ENCODE measurements at places on chromosomes 3 and 15.

DNA sequence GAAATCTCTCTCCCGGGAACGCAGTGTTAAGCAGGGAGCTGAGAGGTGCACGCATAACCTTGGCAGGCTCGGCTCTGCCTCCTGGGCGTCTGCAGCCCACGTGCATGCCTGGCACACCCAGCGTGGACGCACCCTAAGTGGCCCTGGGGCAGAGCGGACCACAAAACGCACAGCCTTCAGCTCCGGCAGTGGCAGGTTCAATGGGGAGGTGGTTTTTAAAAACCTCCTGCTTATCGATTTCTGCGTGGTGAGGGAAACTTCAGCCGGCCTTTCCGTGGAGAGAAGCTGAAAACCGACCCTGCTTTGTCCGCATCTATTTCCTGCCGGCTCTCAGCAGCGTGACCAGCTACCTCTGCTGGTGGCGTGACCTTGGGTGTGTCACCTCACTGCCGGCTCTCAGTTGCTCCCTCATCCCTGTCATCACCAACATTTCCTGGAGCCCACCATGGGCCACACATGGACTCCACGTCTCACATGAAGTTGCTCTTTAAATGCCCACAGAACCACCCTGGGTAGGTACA, 134.8 kb upstream of the MEF2A start:
- no peak for DNase-seq

DNA sequence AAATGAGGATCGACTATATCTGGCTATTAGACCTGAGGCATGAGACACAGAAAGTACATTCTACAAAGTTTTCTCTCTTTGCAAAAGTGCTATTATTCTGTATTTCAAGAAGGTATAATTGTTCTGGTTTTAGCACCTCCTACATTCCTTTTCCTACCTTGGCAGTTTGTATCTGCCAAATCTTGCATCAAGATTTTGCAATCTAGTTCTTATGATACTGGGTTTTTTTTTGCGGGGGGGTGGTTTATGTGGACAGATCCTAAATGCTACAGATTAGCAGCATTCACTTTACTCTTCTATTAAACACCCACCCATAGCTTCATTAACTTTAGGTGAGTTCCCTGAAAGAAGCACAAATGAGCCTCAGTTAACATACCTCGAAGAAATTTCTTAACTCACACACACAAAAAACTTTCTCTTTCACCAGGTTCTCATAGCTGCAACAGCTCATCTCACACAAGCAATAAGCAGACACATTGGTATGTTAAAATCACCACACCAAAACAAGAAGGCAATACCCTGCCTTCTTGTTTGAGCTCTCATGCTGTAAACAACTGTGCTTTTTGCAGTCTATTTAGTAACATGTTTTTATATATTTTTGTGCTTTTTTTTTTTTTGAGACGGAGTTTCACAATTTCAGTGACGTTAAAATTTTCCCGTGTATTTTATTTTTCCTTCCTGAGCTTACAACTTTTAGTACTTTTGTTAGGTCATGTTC, 73.0 kb upstream of the VGLL4 start:
- DNase-seq, result no peak

- DNase-seq, result no peak
These were observed 2.9 kb downstream of the TICRR start for GRCh38 chr15:89578146-89578545.

- DNase-seq, result peak; percentile 12
These were observed 1.7 kb upstream of the PPARG start for GRCh38 chr3:12286927-12287726.

Data from lung microvascular endothelial cell (primary cell).